ENCODE measurements at places on chromosomes 6 and 20. TPM values are rescaled to one million over a fixed set of nuclear protein-coding genes. Genes with fewer than 3 reads are reported as not detected.

GRCh38 chr20:11432407-11432806 lies 485.3 kb upstream of the BTBD3 start:
- H3K27me3 ChIP-seq: no peaks in the 10 kb centered on the region
- no peak overlapping the region for H3K4me3 ChIP-seq
- H3K36me3 ChIP-seq: no peaks in the 10 kb centered on the region
- no peak for DNase-seq
- no peak overlapping the region for H3K27ac ChIP-seq

DNA sequence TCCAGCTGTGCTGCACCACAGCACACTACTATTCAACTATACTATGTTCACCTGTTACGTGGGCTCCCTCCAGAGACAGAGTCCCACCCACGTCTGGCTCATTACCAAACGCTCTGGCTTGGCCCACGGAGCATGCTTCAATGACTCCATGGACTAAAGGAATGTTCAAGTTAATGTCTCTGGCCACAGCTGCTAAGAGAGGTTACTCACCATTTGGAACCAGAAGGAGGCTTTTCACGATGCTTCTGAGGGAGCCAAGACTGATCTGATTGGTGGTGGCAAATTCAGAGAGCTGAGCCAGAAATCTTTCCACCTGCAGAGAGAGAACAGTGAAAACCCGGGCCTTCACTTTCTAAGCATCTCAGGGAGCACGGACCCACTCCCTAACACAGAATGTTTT lies 15.6 kb downstream of the COMMD7 start:
- peaks cover 3% of the 10 kb centered on the region for H3K4me1 ChIP-seq
- no peak overlapping the region for H3K4me3 ChIP-seq
- DNase-seq: no peak
- H3K27me3 ChIP-seq: no peaks in the 10 kb centered on the region
- H3K27ac ChIP-seq: no peak overlapping the region

- no peaks in the 10 kb centered on the region for H3K36me3 ChIP-seq
- no peak for DNase-seq
- H3K27ac ChIP-seq: no peak overlapping the region
- H3K4me3 ChIP-seq: no peak overlapping the region
- H3K27me3 ChIP-seq: no peaks in the 10 kb centered on the region
Observed at GRCh38 chr20:16917636-16918035, 169.5 kb downstream of the OTOR start.

DNA sequence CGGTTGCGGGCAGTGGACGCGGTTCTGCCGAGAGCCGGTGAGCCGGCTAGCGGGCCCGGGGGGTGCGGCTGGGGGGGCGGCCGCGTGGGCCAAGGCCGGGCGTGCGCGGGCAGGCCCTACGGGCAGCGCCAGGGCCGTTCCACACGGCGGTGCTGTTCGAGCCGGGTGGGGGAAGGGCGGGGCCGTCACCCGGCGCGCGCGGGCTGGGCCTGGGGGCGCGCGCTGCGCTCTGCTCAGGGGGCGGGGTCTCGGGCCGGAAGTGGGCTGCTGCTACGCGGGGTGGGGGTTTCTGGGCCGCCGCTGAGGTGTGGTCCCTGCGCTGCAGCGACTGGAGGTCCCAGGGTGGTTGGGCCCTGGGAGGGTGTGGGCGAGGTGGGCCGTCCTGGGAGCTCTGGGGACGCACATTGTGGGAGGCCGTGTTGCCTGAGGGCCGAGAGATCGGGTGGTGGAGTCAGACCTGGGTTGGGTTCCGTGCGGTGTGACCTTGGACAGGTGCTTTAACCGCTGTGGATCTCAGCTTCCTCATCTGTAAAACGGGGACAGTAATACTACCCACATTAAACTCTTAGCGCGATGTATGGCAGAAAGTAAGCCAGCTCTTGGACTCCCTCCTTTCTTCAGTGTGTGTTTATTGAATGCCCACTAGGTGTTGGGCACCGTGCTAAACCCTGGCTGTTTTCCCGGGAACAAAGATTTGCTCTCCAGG lies 391 bp downstream of the MAPRE1 start:
- H3K4me1 ChIP-seq: peaks cover 6% of the 10 kb centered on the region
- no peak for DNase-seq
- no peaks in the 10 kb centered on the region for H3K27me3 ChIP-seq
- peak overlapping the region; percentile 93 for H3K27ac ChIP-seq
- peak overlapping the region; percentile 54 for H3K4me3 ChIP-seq

- no peaks in the 10 kb centered on the region for H3K36me3 ChIP-seq
- no peak for DNase-seq
- no peaks in the 10 kb centered on the region for H3K4me1 ChIP-seq
- H3K27ac ChIP-seq: no peak overlapping the region
Observed at GRCh38 chr6:6074190-6074589, 67.5 kb upstream of the NRN1 start.

DNA sequence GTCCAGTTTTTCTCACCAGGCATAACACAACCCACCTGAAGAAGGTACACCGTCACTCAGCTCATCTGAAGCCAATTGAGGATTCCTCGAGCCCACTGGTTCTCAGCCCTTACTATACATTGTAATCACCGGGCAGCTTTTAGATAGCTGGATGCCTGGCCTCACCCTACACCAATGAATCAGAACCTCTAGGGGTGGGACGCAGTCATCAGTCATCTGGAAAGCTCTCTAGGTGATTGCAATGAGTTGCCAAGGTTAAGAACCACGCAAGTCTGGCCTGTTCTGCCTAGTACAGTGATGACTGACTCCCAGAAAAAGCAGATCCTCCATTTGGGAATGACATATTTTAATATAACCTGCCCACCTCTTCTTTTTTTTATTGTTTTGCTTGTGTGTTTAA lies 41.1 kb downstream of the MC3R start:
- no peaks in the 10 kb centered on the region for H3K36me3 ChIP-seq
- no peaks in the 10 kb centered on the region for H3K4me1 ChIP-seq
- no peaks in the 10 kb centered on the region for H3K27me3 ChIP-seq
- H3K27ac ChIP-seq: no peak overlapping the region
- H3K4me3 ChIP-seq: no peak overlapping the region

The UBE2V1 gene
- total RNA-seq: 72.2 TPM

The RAD21L1 gene
- not detected for total RNA-seq

- peak; percentile 16 for DNase-seq
- peak overlapping the region; percentile 31 for H3K4me3 ChIP-seq
- peaks cover 10% of the 10 kb centered on the region for H3K4me1 ChIP-seq
Observed at GRCh38 chr20:13220194-13220903, 725 bp upstream of the ISM1 start.

GRCh38 chr20:47055699-47056369 lies 161.2 kb downstream of the EYA2 start:
- no peak for DNase-seq
- H3K4me3 ChIP-seq: no peak overlapping the region
- no peaks in the 10 kb centered on the region for H3K36me3 ChIP-seq
- no peak overlapping the region for H3K27ac ChIP-seq

- no peak overlapping the region for H3K4me3 ChIP-seq
- no peaks in the 10 kb centered on the region for H3K27me3 ChIP-seq
- H3K27ac ChIP-seq: no peak overlapping the region
- no peak for DNase-seq
Observed at GRCh38 chr6:121573481-121573880, 138.0 kb downstream of the GJA1 start.

DNA sequence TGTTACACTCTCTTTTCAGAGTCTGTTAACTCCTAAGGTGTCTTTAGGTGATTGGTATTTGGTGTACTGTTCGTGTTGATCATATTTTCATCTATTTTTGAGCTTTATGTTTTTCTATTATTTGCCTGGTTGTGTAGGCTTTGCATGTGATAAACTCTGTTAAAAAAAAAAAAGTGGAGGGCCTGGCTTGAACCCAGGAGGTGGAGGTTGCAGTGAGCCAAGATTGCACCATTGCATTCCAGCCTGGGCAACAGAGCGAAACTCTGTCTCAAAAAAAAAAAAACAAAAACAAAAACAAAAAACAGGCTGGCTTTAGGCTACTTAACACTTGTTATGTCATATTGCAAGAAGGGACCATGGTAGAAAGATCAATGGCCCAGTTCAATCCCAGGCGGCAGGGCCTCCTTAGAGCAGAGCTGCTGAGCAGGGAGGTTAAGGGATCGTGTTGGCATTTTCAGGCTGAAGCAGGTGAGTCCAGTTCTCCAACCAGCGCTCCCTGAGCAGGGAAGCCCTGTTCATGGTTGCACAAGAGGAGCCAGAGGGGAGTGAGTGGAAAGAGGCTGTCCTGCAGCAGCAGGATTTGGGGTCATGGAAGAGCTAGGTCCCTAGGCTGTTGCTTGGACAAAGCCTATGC lies 8.5 kb downstream of the PYGB start:
- no peaks in the 10 kb centered on the region for H3K4me1 ChIP-seq
- H3K4me3 ChIP-seq: no peak overlapping the region
- no peaks in the 10 kb centered on the region for H3K27me3 ChIP-seq
- no peaks in the 10 kb centered on the region for H3K36me3 ChIP-seq

DNA sequence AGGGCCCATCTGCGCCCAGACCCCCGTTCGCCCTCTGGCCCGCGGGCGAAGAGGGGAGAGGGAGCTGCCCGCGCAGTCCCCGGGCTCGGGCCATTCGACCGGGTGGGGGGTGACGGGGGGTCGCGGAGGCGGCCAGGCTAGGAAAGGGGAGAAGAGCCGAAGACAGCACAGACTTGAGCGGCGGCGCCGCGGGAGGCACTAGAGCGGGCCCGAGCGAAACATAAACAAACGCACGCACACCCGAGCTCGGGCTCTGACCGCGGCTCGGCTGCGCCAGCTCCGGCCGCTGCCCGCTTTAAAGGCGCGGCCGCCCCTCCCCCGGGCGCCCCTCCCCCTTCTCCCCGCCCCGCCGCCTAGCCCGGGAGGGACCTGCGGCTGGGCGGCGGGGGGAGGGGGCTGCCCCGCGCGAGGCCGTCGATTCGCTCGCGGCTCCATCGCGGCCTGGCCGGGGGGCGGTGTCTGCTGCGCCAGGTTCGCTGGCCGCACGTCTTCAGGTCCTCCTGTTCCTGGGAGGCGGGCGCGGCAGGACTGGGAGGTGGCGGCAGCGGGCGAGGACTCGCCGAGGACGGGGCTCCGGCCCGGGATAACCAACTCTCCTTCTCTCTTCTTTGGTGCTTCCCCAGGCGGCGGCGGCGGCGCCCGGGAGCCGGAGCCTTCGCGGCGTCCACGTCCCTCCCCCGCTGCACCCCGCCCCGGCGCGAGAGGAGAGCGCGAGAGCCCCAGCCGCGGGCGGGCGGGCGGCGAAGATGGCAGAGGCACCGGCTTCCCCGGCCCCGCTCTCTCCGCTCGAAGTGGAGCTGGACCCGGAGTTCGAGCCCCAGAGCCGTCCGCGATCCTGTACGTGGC lies at the start of gene FOXO3:
Gene FOXO3, plus strand, starts transcription at position 455 of the 846 bp plus-strand sequence. Its CDS starts 292 bp downstream, at position 747.
- H3K27ac ChIP-seq: peak within 1 kb of the TSS; percentile 99
- no peaks in the 10 kb centered on the region for H3K27me3 ChIP-seq
- DNase-seq: peak; percentile 95
- no peaks in the 10 kb centered on the region for H3K36me3 ChIP-seq

The SLC17A4 gene
- not detected for total RNA-seq

- no peak overlapping the region for H3K4me3 ChIP-seq
- DNase-seq: no peak
- peaks cover 2% of the 10 kb centered on the region for H3K4me1 ChIP-seq
- no peak overlapping the region for H3K27ac ChIP-seq
Observed at GRCh38 chr6:25333471-25333870, 54.3 kb downstream of the CARMIL1 start.

- no peak overlapping the region for H3K27ac ChIP-seq
- H3K4me1 ChIP-seq: no peaks in the 10 kb centered on the region
- H3K36me3 ChIP-seq: no peaks in the 10 kb centered on the region
- no peaks in the 10 kb centered on the region for H3K27me3 ChIP-seq
Observed at GRCh38 chr6:340186-340955, 48.1 kb downstream of the DUSP22 start.

All from ovary (tissue), 10 donors.